SW 1271 (cell line): ENCODE measurements at places on chromosomes 1 and 21.
A peak's percentile ranks its signal among the peaks of the same experiment; 100 is the strongest.

DNA sequence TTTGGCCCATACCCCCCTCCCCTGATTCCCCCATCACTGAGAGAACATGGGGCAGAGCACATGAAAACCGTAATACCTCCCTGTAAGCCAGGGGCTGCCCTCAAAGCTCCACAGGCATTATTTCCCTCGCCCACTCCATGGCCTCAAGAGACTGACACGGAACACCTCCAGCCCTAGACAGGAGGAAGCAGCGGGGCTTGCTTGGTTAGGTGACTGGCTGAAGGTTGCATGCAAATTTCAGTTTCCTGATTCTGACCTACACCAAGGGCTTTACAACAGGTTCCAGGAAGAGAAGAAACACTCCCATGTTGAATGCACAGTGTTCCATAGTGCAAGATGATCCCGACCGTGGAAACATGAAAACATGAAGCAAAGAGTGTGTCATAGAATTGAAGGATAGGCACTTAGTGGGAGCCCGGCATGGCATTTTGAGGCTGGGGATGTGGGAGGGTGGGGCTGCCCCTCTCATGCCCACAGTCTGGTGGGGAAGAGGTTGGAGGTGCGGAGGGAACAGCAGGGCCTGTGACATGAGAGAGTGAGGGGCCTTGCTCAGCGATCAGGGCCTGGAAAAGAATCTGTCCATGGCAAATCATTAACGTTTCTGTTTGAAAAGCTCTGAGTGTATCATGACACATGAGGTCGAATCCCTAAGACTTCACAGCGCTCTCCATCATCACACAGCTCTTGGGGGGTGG lies 33.5 kb downstream of the GPR137B start:
- DNase-seq = no peak

- no peak for DNase-seq
These were observed 3902.9 kb downstream of the SRGAP2C start for GRCh38 chr1:125087691-125088090.

GRCh38 chr1:158572226-158572625 lies 1.8 kb upstream of the OR6P1 start:
- DNase-seq = no peak

DNA sequence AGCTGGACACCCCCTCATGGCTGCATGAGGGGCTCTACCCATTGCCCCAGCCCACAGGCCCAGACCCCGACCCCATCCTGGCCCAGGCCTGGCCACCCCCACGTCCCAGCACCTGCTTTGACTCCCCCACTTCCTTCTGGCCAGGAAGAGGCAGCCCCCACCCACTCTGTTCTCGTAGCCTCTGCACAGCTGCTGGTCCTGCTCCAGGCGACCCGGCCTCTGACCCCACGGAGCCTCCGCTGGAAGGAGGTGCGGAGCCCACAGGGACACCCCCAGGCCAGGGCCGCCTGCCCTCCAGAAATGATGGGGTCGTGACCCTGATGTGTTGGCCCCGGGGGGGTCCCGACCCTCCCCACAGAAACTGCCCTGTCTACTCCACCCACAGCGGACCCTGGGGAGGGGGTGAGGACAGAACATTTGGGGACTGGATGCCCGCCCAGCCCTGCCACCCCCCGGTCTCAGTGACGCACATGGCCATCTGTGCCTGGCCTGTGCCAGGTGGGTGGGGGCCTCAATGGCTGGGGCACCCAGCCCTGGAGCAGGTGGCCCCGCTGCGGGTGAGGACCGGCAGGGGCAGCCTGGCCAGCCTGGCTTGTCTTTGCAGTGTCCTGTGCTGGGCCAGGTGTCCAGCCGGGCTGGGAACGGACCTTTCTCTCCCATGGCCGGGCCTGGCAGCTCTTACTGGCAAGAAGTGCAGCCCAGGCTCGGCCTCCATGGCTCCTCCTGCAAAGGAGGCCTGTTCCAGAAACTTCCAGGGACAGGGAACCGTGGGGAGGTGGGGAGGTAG lies 78.6 kb downstream of the MORN1 start:
- DNase-seq = no peak

- DNase-seq = no peak
These were observed 88.2 kb downstream of the DMRTA2 start for GRCh38 chr1:50335036-50335435.

GRCh38 chr1:43206600-43207228 lies 34.6 kb downstream of the CFAP57 start:
- peak; percentile 96 for DNase-seq

GRCh38 chr21:29888437-29888836 lies 51.4 kb downstream of the GRIK1 start:
- DNase-seq = no peak

GRCh38 chr1:181120924-181121323 lies 32.4 kb downstream of the IER5 start:
- no peak for DNase-seq

DNA sequence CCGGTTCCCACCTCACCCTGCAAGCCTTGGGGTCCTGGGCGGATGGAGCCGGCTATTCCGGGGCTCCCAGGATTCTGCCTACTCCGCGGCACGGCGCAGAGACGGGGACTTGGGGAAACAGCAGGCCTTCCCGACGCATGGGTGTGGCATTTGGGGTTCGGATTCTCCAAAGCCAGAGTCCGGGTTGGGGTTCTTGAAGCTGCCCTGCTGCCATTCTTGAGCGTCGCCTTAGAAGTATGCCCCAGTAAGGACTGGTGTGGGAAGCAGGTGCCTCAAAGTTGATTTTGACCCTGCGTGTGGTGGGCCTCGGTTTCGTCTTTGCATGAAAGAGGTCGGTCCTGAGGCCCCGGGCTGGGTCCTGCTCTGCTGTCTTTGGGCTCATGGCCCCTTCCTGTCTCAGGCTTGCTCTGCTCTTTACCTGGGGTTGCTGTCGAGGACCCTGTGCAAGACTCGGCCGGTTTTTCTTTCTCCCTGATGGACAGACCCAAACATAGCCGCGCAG lies 696 bp downstream of the GUK1 start:
- DNase-seq = no peak

DNA sequence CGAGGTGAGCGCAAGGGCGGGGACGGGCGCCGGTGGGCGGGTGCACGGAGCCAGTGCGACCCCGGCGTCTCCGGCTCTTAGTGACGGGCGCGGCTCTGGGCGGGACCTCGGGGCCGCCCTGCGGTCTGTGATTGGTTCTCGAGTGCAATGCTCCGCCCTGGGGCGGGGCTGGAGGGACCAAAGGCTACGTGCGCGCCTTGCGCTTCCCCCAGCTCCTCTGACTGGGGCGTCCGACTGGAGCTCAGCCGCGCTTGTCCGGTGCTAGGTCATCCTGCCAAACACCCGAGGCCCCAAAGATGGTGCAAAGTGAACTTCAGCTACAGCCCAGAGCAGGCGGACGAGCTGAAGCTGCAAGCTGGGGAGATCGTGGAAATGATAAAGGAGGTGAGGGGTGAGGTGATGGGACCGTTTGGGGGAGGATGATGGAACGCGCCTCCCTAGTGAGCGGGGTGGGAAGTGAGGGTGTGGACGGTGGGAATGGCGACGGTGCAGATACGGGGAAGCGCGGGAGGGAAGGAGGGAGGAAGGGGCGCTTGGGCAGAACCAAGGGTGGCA lies 811 bp downstream of the SH3D21 start:
- DNase-seq = peak; percentile 59

GRCh38 chr1:161021970-161022353 lies 1.0 kb upstream of the F11R start:
- no peak for DNase-seq

- DNase-seq = no peak
These were observed 24.4 kb upstream of the PWP2 start for GRCh38 chr21:44082648-44083440.

- DNase-seq = no peak
These were observed 15.9 kb downstream of the IGSF21 start for GRCh38 chr1:18123467-18123992.

DNA sequence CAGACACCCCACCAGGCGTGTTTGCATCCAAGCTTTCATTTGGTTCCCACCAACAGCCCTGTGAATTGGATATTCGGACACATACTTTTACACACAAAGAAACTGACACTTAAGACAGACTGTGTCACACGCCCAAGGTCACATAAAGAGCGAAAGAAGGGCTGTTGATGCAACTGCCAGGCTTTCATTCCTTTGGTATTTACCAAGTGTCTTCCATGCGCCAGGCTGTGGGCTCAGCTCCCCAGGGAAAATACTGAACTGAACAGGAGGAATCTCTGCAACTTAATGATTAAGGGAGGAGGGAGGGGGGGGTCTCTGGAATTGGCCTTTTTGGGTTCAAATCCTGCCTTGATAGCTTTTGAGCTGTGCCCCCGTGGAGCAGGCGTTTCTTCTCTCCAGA lies 122.8 kb downstream of the ACTL8 start:
- no peak for DNase-seq

DNA sequence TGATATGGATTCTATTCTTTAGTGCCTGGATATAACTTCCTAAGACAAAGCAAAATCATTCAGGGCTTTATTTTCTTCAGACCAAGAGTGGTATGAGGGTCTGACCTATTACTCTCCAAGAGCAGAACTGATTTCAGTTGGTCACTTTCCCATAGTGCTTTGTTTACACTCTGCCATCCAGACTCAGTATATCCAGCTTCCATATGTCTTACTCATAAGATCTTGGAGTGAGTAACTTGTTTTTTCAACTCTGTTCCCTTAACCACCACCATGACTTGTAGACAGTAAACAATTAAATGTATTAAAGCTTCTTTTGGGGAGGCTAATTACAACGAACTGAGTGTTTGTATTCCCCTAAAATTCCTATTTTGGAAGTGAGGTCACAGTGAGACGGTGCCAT lies 83.4 kb downstream of the USP24 start:
- no peak for DNase-seq

GRCh38 chr1:232274236-232274855 lies 355.6 kb downstream of the SIPA1L2 start:
- DNase-seq = no peak

DNA sequence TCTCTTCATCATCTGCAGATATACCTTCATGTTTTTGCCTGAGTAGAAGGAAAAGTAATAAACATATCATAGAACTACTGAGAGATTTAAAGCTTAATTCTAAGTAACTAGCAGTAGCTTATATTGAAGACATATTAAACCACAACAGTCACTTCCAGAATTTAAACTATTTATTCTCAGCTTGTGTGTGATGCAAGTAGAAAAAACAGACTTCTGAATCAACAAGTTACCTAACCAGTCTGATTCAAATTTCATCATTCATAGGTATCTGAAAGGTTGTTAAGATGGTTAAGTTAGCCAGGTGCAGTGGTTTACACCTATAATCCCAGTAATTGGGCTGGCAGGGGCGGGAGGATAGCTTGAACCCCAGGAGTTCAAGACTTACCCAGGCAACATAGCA lies 41.9 kb downstream of the SPAG17 start:
- DNase-seq = no peak

GRCh38 chr1:55053265-55053954 lies 14.1 kb downstream of the PCSK9 start:
- DNase-seq = no peak

- no peak for DNase-seq
These were observed 21.0 kb downstream of the NFYC start for GRCh38 chr1:40712405-40712944.

GRCh38 chr1:184223216-184223615 lies 163.6 kb upstream of the C1orf21 start:
- DNase-seq = no peak

- DNase-seq = no peak
These were observed 56.5 kb downstream of the GALNT2 start for GRCh38 chr1:230123280-230124185.

GRCh38 chr21:43737158-43737950 lies 18.4 kb downstream of the PDXK start:
- DNase-seq = no peak

DNA sequence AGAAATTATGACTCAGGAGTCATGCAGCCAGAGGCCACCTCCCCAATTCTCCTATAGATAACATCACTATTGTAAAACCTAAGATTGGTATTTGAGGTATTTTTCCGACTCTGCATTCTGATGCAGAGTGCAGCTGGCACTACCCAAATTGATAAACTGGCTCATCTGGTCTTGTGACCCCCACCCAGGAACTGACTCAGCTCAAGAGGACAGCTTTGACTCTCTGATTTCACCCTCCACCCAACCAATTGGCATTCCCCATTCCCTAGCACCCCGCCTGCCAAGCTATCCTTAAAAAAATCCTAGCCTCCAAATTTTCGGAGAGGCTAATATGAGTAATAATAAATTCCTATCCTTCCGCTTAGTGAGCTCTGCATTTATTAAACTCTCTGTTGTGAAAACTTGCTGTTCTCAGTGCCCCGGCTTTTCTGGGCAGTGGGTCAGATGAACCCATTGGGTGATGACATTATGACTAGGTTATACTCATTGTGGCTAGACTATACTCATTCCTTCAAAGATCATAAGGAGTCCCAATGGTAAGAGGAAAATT lies 39.4 kb upstream of the EPS15 start:
- peak; percentile 44 for DNase-seq

DNA sequence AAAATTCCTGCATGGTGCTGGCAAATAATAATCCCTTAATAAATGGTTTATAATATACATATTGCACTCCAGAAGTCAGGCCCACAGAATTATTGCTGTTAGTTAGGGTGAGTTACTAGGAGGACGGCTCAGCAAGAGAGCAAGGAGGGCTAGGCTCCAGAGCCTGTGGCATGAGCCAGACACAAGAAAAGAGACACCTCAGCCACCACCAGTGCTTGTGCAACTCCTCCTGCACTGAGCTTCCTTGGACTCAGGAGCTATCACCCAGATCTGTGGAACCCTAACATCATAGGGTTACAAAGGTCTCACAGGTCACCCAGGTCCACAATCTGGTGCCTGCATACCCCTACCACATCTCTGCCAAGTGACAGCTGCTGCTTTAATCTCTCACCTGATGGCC lies 12.8 kb upstream of the LRRC8D start:
- DNase-seq = no peak

GRCh38 chr1:66282891-66283621 lies 250.9 kb upstream of the SGIP1 start:
- DNase-seq = no peak
